Vagina (tissue), 2 donors: ENCODE measurements at places on chromosomes 11 and 22.

DNA sequence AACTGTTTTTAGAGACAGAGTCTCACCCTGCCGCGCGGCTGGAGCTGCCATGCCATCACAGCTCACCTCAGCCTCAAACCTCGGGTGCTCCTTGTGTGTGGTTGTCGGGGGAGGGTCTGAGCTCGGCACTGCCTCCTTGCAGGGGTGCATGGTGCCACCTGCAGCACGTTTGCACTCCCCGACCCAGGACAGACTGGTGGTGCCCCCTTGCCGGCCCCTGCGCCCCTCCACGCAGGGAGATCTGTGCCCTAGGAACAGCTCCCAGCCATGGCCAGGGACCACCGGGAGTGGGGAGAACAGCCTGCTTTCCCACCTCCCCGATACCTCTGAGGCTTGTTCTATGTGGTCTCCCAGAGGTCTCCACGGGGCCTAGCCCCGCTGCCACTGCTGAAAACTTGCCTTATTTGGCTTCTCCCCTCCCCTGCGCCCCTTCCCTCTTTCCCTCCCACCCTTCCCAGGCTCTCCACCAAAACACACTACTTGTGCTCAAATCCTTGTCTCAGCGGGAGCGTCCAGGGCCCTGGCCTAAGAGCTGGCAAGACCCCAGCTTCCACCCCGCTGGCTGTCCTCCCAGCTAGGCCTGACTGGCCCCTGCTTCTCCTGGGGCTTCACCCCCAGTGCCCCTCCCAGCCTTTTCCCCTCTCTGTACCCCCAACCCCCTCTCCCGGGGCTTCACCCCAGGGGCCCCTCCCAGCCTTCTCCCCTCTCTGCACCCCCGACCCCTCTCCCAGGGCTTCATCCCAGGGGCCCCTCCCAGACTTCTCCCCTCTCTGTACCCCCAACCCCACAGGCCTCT is 13.4 kb upstream of the TPCN2 start:
- DNase-seq: no peak

- no peak for DNase-seq
These were observed 2.8 kb upstream of the USP2 start for GRCh38 chr11:119384332-119384731.

GRCh38 chr11:74754507-74755252 is 6.0 kb downstream of the RNF169 start:
- DNase-seq: no peak

DNA sequence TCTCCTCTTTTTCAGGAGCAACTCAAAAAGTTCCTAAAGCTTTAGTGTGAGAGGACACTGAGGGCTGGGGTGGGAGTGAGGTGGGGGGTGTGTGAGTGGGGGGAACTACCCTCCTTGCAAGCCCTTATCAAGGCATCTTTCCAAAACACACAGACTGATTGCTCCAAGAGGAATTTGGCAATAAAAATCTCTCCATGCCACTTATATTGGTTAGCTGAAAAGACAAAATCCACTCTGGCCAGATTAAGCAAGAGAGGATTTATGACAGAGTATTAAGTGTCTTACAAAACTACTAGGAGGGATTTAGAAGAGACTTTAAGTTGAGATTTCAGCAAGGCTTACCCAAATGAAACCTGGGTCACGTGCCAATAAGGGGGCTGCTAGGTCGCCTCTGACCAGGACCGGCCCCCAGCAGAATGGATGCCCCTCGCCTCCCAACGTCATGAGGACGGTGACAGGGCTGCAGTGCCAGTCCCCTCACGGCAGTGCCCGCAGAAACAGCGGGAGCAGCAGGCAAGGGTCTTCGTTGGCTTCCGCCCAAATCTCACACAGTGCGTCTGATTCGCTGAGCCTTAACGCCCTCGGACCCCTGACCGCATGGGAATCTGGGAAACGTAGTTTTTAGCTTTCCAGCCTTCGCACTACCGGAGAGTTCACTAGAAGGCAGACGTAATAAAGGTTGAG is 22.1 kb upstream of the CTR9 start:
- no peak for DNase-seq

- DNase-seq: no peak
These were observed 2.7 kb downstream of the MUC5B start for GRCh38 chr11:1225386-1226225.

- DNase-seq: no peak
These were observed 53.3 kb upstream of the ADA2 start for GRCh38 chr22:17272511-17272991.

DNA sequence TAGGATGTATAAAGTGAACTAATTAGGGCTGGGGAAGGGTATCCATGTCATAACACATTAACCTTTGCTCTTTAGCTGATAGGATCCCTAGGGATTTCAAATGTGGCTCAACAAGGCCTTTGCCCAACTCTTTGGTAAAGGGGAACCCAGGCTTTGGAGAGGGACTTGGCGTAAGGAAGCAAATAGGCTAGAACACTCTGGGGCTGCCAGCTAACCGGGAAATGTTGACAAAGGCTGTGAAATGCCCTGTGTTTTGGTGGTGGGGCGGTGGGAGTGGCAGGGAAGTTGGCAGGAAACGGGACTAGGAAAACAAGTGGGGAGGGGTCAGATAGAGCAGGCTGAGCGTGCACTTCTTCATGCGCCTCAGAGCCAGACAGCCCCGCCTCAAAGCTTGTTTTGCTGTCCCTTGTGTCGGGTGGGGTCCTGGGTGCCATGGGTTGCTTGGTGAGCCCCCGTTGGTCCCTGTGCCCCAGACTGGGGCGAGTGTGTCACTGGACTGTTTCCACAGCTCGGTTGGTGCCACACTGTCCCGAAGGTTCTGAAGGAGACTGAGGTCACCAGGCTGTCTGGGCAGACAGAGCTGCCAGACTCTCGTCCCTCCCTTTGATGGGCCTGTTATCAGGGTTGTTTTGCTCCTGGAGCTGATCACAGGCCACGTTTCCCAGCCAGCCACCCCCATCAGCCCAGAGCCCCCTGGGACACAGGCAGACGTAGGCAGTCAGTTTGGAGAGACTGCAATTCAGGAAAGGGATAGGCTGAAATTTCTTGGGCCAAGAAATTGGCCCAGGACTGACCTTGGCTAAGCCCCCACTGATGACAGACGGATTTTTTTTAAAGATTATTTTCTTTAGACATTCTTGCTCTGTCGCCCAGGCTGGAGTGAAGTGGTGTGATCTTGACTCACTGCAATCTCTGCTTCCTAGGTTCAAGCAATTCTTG is 19.6 kb downstream of the KCTD21 start:
- no peak for DNase-seq

GRCh38 chr11:66243782-66244535 is 24.5 kb upstream of the RAB1B start:
- no peak for DNase-seq

DNA sequence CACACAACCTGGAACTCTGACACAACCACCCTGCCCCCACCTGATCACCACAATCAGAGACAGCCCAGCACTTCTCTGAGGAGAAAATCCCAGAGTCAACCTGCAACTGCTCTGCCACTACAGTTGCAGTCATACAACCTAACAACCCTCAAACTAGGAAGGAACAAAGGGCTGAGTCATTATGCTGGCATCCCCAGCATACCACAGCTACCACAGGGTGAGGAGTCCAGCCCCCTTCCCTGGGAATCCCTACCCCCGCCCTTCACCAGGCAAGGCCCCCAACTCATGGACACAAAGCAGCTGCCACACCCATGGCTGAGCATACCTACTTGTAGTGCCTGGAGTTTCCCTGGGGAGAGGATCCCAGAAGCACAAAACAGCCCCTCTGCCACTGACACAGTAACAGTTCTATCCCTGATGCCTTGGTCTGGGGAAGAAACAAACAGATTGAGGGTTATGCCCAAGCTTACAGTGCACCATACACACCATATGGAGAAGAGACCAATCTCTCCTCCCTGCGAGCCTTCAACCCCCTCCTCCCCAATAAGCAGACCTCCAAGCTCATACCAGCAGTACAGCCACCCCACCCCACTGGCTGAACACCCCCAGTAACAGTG is 68.5 kb upstream of the C11orf58 start:
- no peak for DNase-seq
